A549 (cell line): ENCODE measurements at places on chromosomes 3 and 15. TPM values are rescaled to one million over a fixed set of nuclear protein-coding genes. Genes with fewer than 3 reads are reported as not detected.

The EIF2A gene
- polyA plus RNA-seq, result 105 to 126 TPM (median 110 TPM) in 3 replicates

The ZNF774 gene
- polyA plus RNA-seq, result 0.94 to 1.3 TPM (median 1.2 TPM) in 3 replicates

The SMCO1 gene
- polyA plus RNA-seq, result not detected in 3 replicates

The IL17RE gene
- 0.44 to 0.67 TPM (median 0.47 TPM) in 3 replicates for polyA plus RNA-seq

DNA sequence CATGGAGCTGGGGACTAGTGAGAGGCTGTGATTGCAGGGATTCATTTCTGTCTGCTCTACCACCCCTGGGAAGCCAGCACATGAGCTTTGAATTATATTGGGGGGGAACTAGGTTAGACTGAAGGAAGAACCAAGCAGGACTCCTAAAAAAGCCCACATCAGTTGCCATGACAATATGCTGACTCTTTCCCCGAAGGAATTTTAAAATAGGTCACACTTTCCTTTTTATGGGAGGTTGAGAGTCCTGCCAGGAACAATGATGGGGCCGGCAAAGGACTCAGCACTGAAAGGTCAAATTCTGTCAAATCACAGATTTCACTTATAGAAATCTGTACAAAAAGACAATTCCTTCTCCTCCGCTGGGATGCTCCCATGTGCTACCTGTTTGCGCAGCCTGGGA, 130.8 kb downstream of the ZNF621 start:
- no peak for DNase-seq

- no peak for DNase-seq
These were observed 465.0 kb downstream of the PLOD2 start for GRCh38 chr3:145696011-145696410.

GRCh38 chr3:130543322-130543721, 26.3 kb downstream of the COL6A6 start:
- no peak for DNase-seq

DNA sequence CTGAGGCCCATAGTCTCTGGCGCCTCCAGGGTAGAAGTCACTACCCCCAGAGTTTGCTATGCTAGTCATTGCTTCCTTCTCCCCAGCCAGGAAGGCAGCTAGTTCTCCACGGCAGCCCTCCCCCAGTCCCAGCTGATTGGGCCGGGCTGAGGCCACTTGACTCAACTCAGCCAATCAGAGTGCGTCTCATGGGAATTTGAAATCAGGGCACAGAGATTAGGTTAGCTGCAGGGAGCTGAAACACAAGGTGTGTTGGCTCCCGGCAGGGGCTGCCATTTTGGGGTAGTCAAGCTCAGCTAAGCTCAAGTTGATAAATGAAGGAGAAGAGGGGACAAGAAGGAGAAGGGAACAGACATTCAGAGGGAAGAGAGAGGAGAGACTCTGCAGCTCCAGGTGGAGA, 32.8 kb downstream of the LINGO1 start:
- DNase-seq, result peak; percentile 49

DNA sequence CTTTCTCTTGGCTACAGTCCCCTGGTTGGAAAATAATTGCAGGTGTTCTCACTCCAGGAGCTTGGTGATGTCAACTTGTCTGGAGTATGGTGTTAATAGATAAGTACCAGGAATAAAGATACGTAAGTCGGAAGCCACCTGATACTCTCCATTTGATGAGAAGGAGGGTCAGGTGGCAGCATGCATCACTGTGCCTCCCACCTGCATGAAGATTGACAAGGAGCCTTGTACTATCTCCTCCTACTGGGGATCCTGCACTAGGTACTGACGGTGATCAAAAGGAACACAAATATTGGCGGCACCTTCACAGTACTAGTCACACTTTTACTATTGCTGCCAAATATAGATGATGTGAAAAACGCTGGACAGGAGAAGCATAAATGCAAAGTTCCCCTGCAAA, 32.6 kb upstream of the GABRB3 start:
- no peak for DNase-seq

GRCh38 chr3:49788056-49788455, 1.7 kb upstream of the IP6K1 start:
- no peak for DNase-seq

GRCh38 chr3:65443739-65444446, 594.8 kb downstream of the MAGI1 start:
- DNase-seq, result no peak

DNA sequence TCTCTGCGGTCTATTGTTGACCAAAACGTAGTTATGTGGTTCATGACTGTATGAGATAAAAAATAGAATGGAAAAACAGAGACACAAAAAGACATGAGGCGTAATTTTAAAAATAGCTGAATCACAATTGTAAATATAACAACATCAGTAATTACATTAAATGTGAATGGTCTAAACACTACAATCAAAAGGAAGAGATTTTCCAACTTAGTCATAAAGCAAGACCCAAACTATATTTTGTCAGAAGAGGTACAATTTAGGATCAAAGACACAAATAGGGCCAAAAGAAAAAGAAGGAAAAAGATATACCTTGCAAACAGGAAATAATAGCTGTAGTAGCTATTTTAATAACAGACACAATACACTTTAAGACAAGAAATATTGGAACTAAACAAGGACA, 61.5 kb downstream of the LRRC28 start:
- DNase-seq, result no peak

- peak; percentile 9 for DNase-seq
These were observed 386.2 kb downstream of the EFHB start for GRCh38 chr3:19547665-19548464.

DNA sequence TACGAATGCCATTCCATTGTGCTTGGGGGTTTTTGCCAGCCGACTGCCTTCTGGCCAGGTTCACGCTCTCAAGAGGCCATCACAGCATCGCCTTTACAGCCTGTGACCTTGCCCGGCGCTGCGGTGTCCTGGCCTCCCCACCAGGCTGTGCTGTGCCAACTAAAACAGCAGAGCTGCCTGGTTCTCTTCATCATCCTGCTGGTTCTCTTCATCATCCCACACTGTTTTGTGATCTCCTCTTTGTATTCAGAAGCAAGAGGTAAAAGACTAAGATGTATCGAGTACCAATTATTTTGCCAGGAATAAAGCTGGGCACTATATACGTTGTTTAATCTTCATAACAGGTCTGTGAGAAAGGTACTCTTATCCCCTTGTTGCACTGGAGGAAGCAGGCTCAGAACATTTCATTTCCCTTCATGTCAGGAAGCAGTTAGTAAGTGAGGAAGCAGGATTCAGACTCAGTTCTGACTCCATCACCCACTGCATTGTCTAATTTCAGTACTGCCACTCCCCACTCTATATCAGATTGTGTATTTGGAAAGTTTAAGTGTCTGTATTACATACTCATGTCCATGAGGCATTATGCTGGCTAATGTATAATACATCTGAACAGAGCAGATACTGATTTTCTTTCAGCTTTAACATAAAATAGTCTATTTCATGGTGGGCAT, 92.7 kb downstream of the LRRC28 start:
- DNase-seq, result peak; percentile 35

DNA sequence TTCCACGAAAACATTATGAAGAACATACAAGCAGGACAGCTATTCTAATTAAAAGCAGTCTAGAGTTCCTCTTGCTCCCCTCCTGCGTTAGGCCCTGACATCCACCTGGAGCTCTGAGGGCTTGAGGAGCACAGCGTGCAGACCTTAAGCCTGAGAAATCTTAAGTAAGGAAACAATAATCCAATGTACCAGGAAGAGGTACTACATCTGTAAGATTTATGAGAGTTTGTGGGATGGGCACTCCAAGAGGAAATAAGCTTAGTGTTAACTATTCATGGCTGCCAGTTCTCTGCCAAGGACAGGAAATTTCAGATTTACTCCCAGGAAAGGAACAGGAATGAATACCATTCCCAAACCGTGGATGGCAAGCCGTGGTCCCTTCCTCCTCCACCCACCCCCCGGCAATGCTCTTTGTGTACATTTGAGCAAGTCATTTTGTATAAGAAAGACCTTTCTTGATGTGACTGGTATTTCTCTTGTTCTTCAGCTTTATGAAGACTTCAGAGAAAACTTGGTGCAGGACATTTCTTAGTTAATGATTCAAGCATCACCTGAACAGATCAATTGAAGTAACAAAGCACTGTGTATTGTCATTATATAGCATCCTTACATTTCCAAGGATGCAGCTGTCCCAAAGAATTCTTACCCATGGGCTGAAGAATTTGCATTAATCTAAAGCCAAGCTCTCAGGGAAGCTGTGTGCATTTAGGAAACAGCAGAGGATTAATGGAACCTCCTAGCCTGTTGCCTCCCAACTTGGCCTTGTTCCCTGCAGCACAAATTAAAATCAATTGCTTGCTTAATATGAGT, 28.8 kb upstream of the VILL start:
- DNase-seq, result no peak
